ENCODE measurements at places on chromosomes 3 and 15. TPM values are rescaled to one million over a fixed set of nuclear protein-coding genes. Genes with fewer than 3 reads are reported as not detected.
A peak's percentile ranks its signal among the peaks of the same experiment; 100 is the strongest.

Gene TM4SF1
- total RNA-seq: 103 TPM

- no peak for DNase-seq
- H3K4me3 ChIP-seq: no peak overlapping the region
- H3K4me1 ChIP-seq: peaks cover 19% of the 10 kb centered on the region
- H3K27ac ChIP-seq: no peak overlapping the region
- no peaks in the 10 kb centered on the region for H3K36me3 ChIP-seq
These were observed 3.9 kb downstream of the POC1A start for GRCh38 chr3:52150357-52150756.

Gene LTF
- total RNA-seq: 2.7 TPM

Gene CHRFAM7A
- total RNA-seq: 2.4 TPM

DNA sequence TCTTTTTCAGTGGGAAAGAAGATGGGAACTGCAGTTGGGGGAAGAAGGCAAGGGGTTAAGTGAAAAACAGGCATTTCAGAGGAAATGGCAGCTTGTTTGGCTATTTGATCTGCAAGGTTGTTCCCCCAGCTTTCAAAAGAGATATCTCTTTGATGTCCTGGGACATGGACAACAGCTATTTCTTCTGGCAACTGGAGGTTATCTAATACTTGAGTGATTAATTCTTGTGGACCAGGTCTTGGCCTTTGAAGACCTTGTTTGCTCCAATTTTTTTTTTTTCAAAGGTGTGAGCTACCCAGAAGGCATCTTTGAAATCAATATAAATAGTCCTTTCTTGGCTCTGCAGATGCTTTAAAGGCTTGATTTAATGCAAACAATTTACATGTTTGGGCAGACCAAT lies 51.5 kb downstream of the KATNBL1 start:
- H3K4me3 ChIP-seq: no peak overlapping the region
- no peaks in the 10 kb centered on the region for H3K4me1 ChIP-seq
- no peak for DNase-seq
- H3K27me3 ChIP-seq: no peaks in the 10 kb centered on the region
- H3K27ac ChIP-seq: no peak overlapping the region
- peaks cover 72% of the 10 kb centered on the region for H3K36me3 ChIP-seq

DNA sequence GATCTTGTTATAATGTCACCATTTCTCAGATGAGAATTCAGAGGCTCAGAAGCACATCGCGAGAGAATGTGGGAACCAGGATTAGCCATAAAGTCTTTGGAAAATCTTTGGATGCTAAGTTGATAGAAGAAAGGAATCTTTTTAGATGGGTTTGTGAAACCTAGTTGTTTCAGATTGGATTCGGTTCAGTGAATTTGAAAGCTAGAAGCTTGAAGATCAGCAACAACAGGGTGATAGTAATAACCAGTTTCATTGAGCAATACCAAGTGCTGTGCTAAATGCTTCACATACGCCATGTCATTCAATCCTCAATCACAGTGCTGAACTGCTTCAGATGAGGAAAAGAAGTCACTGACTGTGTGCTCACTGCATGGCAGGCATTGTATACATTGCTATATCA lies 47.4 kb upstream of the MITF start:
- H3K4me1 ChIP-seq: peaks cover 8% of the 10 kb centered on the region
- no peak for DNase-seq
- peaks cover 9% of the 10 kb centered on the region for H3K27me3 ChIP-seq
- H3K36me3 ChIP-seq: no peaks in the 10 kb centered on the region
- no peak overlapping the region for H3K27ac ChIP-seq

GRCh38 chr3:122000936-122001605 lies 21.0 kb downstream of the ILDR1 start:
- H3K27me3 ChIP-seq: peaks cover 44% of the 10 kb centered on the region
- H3K4me3 ChIP-seq: no peak overlapping the region
- no peaks in the 10 kb centered on the region for H3K4me1 ChIP-seq
- DNase-seq: no peak
- no peaks in the 10 kb centered on the region for H3K36me3 ChIP-seq
- no peak overlapping the region for H3K27ac ChIP-seq

- H3K27ac ChIP-seq: no peak overlapping the region
- no peak overlapping the region for H3K4me3 ChIP-seq
- H3K4me1 ChIP-seq: no peaks in the 10 kb centered on the region
- H3K27me3 ChIP-seq: no peaks in the 10 kb centered on the region
These were observed 79.9 kb upstream of the PEX5L start for GRCh38 chr3:180116658-180117057.

Gene GOLGA6L7
- not detected for total RNA-seq

DNA sequence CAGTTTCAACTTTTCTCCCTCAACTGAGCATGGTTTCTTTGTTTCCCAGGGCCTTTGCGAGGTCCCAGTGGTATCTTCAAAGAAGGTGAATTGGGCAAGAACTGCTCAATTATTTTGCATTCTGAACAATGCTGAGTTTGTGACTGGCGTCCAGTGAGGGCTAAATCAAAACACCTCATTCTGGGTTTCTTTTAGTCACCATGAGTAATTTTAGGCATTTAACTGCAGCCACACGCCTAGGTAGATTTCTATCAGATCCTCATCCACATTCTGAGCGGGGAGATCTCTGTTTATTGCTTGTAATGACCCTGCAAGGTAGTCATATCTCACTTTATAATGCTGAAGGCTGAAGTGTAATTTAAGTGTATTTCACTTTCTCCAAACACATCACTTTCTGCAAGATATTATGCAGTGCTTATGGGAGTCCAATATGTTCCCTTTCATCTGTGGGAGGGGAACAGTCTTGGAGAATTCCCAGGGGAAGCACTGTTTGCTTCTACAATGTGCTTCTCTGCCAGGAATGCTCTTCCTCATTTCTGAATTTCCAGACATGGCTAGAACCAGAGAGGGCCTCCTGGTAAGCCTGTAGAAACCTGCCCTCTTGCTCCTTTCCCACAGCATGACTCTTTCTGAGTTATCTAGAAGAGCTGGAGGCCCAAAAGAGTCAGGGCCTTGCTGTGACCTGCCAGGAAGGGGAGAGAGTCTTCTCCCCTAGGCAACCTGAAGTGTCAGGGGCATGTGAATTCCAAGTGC lies 91.7 kb downstream of the FRMD4B start:
- H3K4me3 ChIP-seq: no peak overlapping the region
- H3K4me1 ChIP-seq: peaks cover 48% of the 10 kb centered on the region
- H3K27me3 ChIP-seq: no peaks in the 10 kb centered on the region
- H3K36me3 ChIP-seq: no peaks in the 10 kb centered on the region

Gene ITGB5
- total RNA-seq: 122 TPM

GRCh38 chr15:40872791-40873693 lies 992 bp downstream of the RHOV start:
- peaks cover 37% of the 10 kb centered on the region for H3K27me3 ChIP-seq
- no peak for DNase-seq
- no peak overlapping the region for H3K27ac ChIP-seq
- peak overlapping the region; percentile 71 for H3K4me3 ChIP-seq
- H3K4me1 ChIP-seq: peaks cover 14% of the 10 kb centered on the region

GRCh38 chr3:74443102-74443501 lies 171.4 kb downstream of the CNTN3 start:
- H3K4me3 ChIP-seq: no peak overlapping the region
- no peaks in the 10 kb centered on the region for H3K27me3 ChIP-seq
- no peak for DNase-seq
- no peak overlapping the region for H3K27ac ChIP-seq
- H3K36me3 ChIP-seq: no peaks in the 10 kb centered on the region

- H3K27ac ChIP-seq: no peak overlapping the region
- no peaks in the 10 kb centered on the region for H3K36me3 ChIP-seq
- no peak overlapping the region for H3K4me3 ChIP-seq
- H3K4me1 ChIP-seq: no peaks in the 10 kb centered on the region
These were observed 78.7 kb downstream of the ZNF385D start for GRCh38 chr3:21672303-21672702.

GRCh38 chr3:161821591-161821990 lies 325.0 kb downstream of the OTOL1 start:
- no peaks in the 10 kb centered on the region for H3K36me3 ChIP-seq
- no peak overlapping the region for H3K4me3 ChIP-seq
- H3K27ac ChIP-seq: no peak overlapping the region
- DNase-seq: no peak
- no peaks in the 10 kb centered on the region for H3K4me1 ChIP-seq

DNA sequence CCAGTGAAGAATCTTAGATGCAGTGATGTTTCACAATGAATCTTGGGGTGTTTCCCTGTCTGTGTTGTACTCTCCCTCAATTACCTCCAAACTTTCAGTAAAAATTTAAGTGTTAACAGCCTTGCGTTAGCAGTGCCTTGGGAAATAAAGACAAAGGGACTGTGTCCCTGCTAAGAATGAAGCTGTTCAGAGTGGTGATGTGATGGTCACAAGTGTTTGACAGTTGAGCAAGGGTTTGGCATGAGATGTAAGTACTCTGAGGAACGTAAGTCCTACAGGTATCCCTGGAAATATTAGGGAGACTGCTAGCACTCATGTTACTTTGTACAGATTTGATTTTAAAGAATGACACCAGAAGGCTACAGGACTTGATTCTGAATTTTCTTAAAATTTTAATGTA lies 304.3 kb upstream of the DPH6 start:
- no peaks in the 10 kb centered on the region for H3K27me3 ChIP-seq
- no peak for DNase-seq
- no peaks in the 10 kb centered on the region for H3K4me1 ChIP-seq
- no peaks in the 10 kb centered on the region for H3K36me3 ChIP-seq
- H3K27ac ChIP-seq: no peak overlapping the region
- H3K4me3 ChIP-seq: no peak overlapping the region

DNA sequence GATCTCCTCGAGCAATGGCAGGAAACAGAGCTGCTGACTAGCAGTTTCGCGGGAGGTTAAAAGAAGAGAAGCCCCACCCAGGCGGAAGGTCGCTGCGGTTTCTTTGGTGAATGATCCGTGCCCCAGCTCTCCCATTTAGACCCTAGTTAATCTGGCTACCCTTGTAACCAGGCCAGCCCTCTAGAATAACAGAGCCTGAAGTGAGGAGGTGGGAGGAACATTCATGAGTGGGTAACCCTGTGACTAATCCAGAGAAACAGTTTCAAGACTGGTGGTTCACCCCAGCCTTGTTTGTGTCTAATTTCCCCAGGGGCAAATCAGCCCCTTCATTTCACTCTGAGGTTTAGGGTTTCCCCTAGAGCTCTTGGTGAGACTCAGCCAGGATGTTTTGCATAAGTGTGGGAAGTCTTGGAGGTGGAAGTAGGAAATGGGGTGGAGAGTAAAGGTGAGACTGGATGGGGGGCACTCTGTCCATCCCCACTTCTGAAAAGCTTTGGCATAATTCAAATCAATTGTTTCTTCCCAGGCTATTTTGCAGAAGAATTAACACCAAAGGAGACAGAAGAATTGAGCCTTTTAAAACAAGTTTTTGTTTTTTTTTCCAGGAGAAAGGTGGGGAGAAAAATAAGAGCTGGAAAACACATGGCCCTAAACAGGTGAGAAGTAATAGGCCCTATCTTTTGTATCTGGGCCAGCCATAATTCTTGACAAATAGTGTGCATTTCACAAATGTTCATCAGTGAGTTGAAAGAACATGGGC lies 303.1 kb downstream of the RPLP1 start:
- no peaks in the 10 kb centered on the region for H3K36me3 ChIP-seq
- DNase-seq: peak; percentile 23
- H3K27ac ChIP-seq: no peak overlapping the region

DNA sequence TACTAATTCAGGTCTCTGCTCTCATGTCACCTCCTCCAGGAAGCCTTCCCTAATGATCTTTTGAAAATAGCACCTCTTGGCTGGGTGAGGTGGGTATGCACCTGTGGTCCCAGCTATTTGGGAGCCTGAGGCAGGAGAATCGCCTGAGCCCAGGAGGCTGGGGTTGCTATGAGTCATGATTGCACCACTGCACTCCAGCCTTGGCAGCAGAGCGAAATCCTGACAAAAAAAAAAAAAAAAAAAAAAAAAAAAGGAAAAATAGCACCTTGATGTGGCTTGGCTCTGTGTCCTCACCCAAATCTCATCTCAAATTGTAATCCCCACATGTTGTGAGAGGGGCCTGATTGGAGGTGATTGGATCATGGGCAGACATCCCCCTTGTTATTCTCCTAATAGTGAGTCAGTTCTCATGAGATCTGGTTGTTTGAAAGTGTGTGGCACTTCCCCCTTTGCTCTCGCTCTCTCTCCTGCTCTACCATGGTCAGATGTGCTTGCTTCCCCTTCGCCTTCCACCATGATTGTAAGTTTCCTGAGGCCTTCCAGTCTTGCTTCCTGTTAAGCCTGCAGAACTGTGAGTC lies 11.2 kb upstream of the RNU6-1 start:
- no peaks in the 10 kb centered on the region for H3K36me3 ChIP-seq
- H3K27me3 ChIP-seq: no peaks in the 10 kb centered on the region
- H3K4me1 ChIP-seq: no peaks in the 10 kb centered on the region
- no peak for DNase-seq

Gene SH2D7
- total RNA-seq: not detected

DNA sequence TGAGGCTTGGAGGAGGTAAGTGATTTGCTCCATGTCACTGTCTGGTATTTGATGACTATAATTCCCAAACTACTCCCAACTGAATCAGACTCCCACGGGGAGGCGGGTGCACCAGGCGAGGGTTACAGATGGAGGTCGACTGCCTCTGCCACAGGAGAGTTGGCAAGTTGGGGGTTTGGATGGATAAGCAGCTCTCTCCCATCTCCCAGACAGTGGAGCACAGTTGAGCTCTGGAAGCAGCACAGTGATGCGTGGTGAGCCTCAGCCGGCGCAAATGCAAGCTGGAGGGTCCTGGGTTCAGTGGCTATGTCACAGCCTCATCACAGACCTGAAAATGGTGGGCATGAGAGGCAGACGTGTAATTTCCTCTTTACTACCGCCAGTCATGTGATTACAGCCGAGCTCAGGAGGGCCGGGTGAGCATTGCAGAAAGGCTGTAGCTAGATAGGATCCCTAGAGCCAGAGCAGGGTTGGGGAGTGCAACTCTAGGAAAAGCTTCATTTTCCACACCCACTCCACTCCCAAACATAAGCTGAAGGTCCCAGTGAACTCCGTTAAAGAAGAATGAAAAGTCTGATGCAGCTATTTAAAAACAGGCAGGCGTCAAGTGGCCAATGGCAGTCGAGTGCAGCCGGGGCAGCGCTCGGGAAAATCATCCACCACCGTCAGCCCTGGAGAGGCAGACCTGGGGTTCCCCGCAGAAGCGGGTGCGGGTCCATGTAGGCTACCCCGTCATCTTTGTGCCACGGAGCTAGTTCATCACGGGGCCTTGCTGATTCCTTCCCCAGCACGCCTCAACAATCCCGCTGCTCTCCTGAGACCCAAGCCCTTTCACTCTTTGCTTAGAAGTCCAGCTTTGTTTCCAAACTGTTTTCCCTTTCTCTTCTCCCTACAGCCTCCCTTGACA lies 33.3 kb upstream of the VPS8 start:
- peaks cover 10% of the 10 kb centered on the region for H3K4me1 ChIP-seq
- H3K27me3 ChIP-seq: peaks cover 54% of the 10 kb centered on the region
- no peaks in the 10 kb centered on the region for H3K36me3 ChIP-seq
- DNase-seq: no peak

DNA sequence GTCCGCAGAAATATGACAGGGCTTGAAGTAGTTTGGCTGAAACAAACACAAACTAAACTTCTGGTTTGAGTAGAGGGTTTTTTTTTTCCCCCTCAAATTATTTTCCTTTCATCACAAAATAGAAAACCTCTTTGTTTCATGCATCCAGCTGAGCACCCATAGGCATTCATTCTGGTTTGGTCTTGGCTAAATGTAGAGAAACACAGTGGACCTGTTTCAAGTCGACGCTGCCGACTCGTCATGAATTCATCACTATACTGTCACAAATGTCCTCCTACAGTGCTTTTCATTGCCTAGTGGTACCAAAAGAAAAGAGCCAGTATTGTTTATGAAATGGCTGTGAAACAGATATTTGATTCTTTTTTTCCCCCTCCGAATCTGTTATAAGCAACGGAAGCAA lies 52.4 kb upstream of the GYG1 start:
- H3K27ac ChIP-seq: no peak overlapping the region
- H3K4me3 ChIP-seq: no peak overlapping the region
- DNase-seq: no peak
